ENCODE measurements at places on chromosomes 6 and 20. TPM values are rescaled to one million over a fixed set of nuclear protein-coding genes. Genes with fewer than 3 reads are reported as not detected.

The IL17F gene
- total RNA-seq = not detected

The NNAT gene
- total RNA-seq = 5.2 TPM

The TRIM40 gene
- not detected for total RNA-seq

The KIAA1755 gene
- 0.19 TPM for total RNA-seq

The RIMS1 gene
- total RNA-seq = 12.7 TPM

The IL22RA2 gene
- not detected for total RNA-seq

The BHLHE23 gene
- not detected for total RNA-seq

The SRXN1 gene
- 43.9 TPM for total RNA-seq

The GNMT gene
- total RNA-seq = 0.33 TPM

The PCK1 gene
- total RNA-seq = not detected

All from vein endothelial cell (primary cell).